ENCODE measurements at places on chromosomes 16 and 17.

DNA sequence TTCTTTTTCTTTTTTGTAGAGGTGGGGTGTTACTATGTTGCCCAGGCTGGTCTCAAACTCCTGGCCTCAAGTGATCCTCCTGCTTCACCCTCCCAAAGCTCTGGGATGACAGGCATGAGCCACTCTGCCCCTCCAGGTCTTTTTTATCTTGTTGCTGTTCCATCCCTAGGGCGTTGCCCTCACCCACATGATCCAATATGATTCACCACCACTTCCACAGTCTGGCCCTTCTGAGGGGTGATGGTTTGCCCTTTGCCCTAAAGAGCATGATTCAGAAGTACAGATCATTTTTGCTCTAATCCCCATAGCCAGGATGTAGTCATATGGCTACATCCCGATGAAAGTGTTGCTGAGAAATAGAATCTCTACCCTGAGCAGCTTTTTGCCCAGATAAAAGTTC lies 18.8 kb downstream of the STX4 start:
- DNase-seq: peak; percentile 90

DNA sequence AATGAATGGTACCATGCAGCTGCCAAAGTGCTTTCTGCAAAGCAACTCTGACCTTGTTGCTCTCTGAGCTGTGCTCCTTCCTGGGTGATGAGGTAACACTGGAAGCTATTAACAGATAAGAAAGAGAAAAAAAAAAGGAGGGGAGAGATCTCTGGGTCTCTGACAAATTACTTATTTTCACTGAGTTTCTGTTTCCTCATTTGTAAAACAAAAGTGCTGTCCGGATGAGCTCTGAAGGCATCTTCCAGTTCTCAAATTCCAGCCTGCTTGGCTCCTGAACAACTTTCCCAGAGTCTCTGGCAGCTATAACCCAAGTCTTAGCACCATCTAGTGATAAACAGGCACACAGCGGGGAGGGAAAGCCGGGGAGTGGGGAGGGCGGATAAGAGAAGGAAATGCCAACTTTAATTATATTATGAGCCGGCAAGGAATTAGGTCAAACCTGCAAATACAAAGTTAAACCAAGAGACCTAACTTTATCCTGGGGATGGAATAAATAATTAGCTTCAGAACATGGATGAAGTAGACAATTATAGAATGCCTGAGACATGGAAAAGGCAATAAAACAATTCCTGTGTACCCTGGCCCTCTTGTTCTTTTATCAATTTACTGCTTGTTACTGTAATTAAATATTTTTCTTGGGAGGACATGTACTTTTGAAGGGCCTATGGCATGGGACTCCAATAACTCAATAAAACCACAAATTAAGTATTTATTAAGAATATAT lies 61.3 kb upstream of the KIFC3 start:
- DNase-seq: peak; percentile 82

GRCh38 chr17:59315866-59316265 lies 15.6 kb upstream of the YPEL2 start:
- DNase-seq: no peak

- DNase-seq: peak; percentile 95
Observed at GRCh38 chr17:1779571-1780131, 17.8 kb downstream of the SERPINF1 start.

GRCh38 chr16:10535461-10535860 lies 44.9 kb downstream of the EMP2 start:
- no peak for DNase-seq

DNA sequence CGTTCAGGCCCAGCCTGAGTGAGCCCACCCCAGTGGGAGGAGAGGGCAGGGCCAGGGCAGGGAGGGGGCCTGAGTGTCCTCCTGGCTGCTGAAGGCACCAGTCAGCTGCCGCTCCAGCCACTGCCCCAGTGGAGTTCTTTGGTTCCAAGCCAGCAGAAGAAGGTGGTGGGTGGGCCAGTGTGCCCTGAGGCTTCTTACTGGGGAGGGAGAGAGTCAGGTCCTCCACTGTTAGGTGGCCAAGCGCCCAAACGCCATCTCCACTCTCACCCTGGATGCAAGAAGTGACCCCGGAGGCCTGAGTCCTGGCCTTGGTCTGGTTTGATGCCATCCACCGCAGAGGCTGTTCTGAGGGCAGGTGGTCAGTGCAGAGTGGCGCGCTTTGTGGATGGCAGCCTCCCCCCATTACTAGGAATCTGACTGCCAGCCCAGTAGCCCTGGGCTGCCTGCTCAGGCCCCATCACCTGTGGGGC lies 2.2 kb downstream of the RNF213 start:
- DNase-seq: no peak

DNA sequence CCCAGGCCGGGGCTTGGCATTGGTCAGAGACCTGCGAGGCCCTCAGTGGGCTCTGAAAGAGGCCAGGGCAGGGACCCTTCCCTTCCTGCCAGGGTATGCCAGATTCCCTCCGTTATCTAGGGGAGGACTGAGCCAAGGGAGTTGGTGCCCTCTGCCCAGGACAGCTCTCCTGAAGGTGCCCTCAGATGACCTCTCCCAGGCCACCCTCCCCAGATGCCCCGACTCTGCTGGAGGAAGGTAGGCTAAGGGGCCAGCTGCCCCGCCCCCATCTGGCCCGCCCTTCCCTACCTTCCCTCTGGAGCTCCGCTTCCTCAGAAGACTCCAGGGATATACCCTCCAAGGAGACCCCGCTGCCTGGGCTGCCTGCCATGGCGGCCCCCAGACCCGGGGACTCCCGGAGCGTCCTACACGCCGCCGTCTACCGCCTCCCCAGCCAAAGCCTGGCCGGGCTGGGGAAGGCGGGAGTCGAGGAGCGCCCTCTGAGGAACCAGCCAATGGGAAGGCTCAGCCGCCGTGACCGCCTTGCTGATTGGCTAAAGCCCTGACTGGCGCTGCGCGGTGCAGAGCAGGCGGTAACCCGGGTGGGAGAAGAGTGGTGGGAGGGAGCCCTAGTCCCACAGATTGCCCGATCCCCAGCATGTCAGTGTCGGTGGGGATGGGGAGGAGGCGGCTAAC lies 7.0 kb downstream of the MPP2 start:
- peak; percentile 82 for DNase-seq

- DNase-seq: no peak
Observed at GRCh38 chr17:55278173-55278961, 13.6 kb downstream of the HLF start.

- DNase-seq: peak; percentile 67
Observed at GRCh38 chr17:45087504-45087975, 26.4 kb downstream of the NMT1 start.

DNA sequence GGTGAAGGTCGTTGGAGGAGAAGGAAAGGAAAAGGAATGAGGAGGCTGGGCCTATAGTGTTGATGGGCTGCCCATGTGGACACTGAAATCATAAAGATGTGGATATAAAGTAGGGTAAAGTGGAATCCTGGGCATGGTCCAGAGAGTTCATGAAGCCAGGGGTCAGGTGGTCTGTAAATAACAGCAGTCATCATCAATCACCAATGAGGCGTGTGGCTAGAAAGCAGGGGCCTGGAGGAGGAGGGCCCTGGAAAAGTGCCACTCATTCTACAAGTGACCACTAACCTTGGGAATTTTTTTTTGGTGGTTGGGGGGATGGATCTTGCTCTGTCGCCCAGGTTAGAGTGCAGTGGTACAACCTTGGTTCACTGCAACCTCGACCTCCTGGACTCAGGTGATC lies 115.3 kb upstream of the NOL11 start:
- no peak for DNase-seq

DNA sequence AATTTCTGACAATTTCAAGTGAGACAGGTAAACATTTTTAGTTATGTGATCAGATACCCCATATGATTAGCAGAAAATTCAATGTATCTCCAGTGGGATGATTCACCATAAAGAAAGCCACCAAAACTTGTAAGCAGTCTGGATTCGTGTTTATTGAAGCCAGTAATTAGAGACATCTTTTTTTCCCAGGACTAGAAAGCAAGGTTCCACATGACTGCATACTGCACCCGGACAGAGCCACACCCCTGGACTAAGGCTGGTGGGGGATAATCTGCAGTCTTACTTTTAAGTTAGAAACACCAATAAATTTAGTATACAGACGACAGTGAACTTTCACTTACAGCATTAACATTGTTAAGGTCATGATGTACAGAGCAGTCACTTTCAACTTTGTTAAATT lies 24.2 kb upstream of the CMTM4 start:
- DNase-seq: peak; percentile 58

- no peak for DNase-seq
Observed at GRCh38 chr16:10114409-10114808, 67.8 kb downstream of the GRIN2A start.

- DNase-seq: no peak
Observed at GRCh38 chr17:30965686-30966085, 5.2 kb upstream of the RNF135 start.

DNA sequence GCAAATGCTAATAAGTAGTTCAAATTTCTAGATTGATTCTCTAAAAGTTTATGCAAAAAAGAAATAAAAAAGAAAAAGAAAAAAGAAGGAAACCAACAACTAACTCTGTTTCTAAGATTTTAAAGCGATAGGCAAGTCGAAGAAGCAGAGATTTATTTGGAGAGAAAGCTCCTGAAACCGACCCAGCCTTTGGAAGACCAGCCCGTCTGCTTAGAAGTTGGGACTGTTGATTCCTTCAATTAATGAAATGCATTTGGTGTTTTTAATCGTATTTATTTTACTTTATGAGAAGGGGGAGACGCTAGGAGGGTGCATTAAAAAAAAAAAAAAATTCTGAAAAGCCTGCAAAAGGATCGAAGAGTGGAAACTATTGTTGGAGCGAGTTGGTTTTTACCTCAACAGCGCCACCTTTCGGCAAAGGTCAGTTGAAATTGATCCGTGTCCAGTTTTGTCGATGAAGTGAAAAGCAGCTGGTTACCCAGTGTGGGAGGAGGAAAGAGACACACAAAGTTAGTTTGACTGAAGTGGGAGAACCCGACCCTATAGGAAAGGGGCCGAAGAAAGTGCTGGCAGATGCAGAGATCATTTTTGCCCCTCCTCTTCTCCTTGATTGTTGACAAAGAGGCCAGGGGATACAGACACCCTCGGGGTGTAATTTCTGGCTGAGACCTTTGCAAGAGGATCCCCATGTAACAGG lies 1.5 kb upstream of the MAF start:
- DNase-seq: peak; percentile 76

- DNase-seq: no peak
Observed at GRCh38 chr17:47352848-47353247, 29.1 kb downstream of the EFCAB13 start.

DNA sequence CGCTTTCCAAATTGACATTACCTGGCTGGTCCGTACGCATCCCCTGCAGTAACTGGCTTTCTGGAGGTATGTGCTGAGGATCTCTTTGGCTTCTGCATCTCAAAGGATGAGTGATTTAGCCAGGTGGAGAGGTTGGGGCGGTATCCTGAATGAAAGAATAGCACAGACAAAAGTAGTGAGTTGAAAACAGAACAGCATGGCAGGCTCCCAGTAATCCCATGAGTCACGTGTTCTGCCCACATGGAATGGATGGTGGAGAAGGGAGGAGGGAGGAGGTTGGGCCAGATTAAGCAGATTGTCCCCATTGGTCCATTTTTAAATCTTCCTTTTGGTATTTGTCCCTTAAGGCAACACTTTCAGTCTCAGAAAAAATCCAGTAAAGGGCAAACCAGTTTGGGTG lies 176.0 kb downstream of the WWOX start:
- no peak for DNase-seq

DNA sequence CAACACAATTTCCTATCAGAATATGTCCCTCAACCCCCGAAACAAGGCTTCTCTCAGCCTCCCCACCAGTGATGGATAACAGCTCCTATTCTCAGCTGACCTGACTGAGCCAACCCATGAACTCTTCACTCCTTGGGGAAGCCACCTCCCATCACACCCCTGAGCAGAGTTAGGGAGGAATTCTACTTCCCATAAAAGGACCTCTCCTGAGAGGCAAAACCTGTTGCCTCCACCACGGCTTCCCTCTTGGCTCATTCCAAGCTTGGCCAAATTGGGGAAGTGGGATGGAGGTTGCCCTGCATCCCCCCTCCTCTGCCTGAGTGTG lies 5.7 kb upstream of the RASL10B start:
- DNase-seq: no peak

DNA sequence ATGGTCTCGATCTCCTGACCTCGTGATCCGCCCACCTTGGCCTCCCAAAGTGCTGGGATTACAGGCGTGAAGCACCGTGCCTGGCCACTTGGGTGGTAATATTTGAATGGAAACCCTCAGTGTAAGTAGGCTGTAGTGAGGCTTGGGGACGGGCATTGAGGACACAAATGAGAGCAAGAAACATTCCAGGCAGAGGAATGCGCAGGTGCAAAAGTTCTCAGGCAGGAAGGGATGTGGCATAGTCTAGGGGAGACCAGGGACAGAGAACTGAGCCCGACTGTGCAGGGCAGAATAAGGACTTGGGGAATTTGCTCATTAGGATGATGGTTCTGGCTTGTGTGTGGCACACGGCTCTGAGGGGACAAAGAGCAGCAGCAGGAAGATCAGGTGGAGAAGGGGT lies 54.8 kb downstream of the GRB2 start:
- DNase-seq: no peak

Data from fibroblast of skin of scalp (primary cell).